ENCODE measurements at places on chromosomes 12 and 14. TPM values are rescaled to one million over a fixed set of nuclear protein-coding genes. Genes with fewer than 3 reads are reported as not detected.

Gene ABCC9
- total RNA-seq, result 157 TPM

DNA sequence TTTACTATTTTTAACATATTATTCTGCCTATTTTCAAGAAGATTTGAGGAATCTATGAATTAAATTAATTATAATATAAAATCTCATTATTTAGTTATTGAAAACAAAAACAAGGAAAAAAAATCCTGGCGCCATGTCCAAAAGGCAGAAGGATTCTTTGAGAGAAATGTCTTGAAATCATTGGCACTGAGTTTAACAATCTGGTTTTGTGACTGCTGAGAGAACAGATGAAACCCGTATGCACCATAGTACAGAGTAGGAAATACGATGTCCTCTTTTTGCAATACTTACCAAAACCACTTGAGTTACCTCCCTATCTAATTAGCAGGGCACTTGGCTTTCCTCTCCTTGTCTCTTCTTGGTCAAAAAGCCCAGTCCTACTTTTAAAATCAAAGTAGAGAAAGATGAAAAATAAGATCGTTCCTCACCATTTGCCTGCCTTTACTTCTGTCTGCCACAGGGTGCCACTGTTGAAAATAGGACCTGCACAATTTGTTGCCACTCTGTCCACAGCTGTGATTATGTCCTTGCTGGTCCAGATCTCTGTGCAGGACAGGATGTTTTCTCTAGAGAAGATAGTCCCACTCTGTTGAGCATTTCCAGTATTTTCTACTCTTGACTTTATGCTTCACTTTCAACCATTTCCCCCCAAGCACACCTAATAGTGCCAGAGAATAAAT is 179.7 kb downstream of the PDZRN4 start:
- DNase-seq, result no peak

Gene MANSC4
- not detected for total RNA-seq

Gene CELA1
- not detected for total RNA-seq

GRCh38 chr12:104974626-104975290 is 11.4 kb upstream of the NOPCHAP1 start:
- no peak for DNase-seq

GRCh38 chr12:94326727-94327126 is 132.9 kb downstream of the CEP83 start:
- DNase-seq, result no peak

GRCh38 chr14:90095096-90095495 is 33.3 kb downstream of the KCNK13 start:
- no peak for DNase-seq

Gene C12orf60
- 1.1 TPM for total RNA-seq

DNA sequence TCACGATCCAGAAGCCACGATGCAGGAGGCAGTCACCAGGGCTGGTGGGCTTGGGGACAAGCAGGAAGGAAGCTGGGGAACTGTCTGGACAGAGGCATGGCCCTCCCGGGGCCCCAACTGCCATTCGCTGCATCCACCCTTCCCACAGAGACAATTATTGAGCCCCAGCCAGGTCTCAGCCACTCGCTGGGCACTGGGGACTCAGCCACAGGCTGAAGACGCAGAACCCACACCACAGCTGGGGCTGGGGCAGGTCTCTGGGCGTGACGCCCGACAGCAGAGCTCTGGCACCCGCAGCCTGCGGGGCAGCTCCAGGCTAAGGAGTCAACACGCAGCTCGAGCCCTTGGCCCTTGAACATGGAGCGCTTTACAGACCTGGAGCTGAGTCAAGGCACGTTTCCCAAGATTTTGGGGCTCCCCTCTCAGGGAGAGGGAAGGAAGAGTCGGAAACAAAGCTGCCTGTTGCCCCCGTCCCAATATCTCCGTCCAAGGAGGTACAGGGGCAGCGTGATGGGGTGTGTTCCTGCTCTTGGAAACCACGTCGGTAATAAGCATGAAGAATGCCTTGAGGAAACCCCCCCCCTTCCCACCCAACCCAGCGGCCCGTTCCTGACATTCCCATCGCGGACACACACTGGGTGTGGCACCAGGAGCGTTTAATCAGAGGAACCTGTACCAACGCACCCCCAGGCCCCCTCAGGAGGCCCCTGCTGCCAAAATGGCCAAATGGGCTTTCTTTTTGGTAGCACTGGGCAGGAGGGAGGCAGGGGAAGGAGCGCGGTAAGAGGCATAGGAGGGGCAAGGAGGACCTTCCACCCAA is 6.7 kb downstream of the RIMBP2 start:
- DNase-seq, result no peak

GRCh38 chr12:75489187-75489586 is 8.6 kb downstream of the GLIPR1 start:
- DNase-seq, result no peak

- no peak for DNase-seq
Observed at GRCh38 chr14:77109656-77110055, 11.6 kb downstream of the CIPC start.

Gene FOXN4
- not detected for total RNA-seq

Gene CMTM5
- total RNA-seq, result 4.1 TPM

DNA sequence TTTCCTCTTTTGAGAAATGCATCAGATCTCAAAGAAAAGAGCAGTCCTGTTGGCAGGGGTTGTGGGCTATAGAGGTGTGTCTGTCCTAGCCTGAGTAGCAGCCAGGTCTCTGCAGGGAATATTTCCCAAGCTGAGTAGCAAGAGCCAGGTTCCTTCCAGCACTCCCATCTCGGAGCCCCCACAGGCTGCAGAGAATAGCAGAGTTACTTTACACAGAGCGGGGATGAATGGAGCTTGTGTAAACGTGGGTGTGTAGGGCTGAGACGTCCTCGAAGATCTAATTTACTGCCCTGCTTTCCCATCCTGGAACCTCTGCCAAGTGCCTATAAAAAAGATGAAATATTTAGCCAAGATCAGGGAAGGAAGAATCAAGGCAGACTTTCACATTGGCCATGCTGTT is 156.6 kb downstream of the TSPAN9 start:
- DNase-seq, result no peak

Gene WNT1
- total RNA-seq, result not detected

DNA sequence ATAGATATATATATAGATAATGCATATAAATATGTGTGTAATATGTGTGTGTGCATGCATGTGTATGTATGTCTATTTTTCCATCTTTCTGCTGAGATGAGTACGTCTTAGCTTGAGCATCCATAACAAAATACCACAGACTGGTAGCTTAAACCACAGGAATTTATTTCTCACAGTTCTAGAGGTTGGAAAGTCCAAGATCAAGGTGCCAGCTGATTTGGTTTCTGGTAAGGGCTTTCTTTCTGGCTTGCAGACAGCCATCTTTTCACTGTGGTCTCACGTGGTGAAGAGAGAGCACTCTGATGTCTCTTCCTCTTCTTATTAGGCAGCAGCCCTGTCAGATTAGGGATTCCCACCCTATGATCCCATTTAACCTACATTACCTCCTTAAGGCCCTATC is 47.3 kb downstream of the ACSM4 start:
- no peak for DNase-seq

GRCh38 chr12:25054076-25054782 is 105.3 kb upstream of the BCAT1 start:
- DNase-seq, result no peak

- DNase-seq, result no peak
Observed at GRCh38 chr12:41509271-41510055, 321.3 kb downstream of the PDZRN4 start.

Gene PPFIA2
- total RNA-seq, result 20.4 TPM

DNA sequence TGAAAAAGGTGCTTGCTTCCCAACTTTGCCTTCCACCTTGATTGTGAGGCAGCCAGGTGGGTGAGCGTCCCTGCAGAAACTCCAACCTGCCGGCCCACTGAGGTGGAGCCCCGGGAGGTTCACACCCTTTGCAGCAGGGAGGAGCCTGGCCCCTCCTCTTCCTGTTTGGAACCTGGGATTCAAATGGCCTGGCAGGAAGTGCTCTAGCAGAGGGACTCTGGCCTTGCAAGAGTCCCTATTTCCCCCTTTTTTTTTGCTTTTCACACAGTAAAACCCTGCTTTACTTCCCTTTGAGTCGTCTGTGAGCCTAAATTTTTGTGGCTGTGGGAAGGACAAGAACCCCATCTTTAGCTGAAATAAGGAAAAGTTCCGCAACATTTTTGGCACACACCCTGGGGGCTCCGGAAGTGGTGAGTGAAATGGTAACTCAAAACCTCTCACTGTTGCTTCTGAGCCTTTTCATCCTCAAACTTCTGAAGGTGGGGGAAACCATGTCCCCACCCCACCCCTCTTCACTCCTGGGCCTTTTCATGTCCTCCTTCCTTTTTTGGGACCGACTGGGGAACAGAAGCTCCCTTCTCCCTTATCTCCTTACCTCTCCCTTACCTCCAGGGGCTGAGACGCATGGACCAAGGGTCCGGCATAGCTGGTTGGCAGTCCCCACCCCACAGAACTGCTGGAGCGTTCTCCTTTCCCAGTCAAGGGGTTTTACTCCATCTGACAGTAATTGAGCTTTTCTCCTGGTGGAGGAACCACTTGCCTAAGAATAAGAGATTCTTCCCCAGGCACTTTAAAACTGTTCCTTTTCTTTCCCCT is 102.0 kb downstream of the KCNMB4 start:
- DNase-seq, result no peak

GRCh38 chr12:67964456-67964855 is 24.8 kb upstream of the IFNG-AS1 start:
- DNase-seq, result no peak

Measured in aorta (tissue), 5 donors.